ENCODE measurements at places on chromosomes 2 and 18.

- DNase-seq = no peak
Measured at GRCh38 chr2:238821391-238821790, 26.5 kb upstream of the TWIST2 start.

DNA sequence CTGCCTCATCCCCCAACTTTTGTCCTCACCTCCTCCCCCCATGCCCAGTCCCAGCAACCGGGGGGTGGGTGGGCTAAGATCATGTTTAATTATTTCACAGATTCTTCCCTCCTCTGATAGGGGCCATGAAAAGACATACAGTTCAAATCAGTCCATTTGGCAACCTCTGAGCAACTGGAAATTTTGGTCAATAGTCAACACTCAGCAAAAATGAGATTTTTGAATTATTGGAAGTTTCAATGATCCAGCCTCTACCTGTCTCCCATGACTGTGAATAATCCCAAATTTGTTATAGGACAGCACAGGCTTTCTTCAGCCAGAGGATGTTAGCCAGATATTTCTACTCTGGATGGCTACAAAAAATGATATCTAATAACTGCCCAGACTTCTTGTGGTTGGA is 549.9 kb downstream of the TNS1 start:
- no peak for DNase-seq

- DNase-seq = no peak
Measured at GRCh38 chr2:36615222-36615621, 17.3 kb upstream of the FEZ2 start.

- DNase-seq = no peak
Measured at GRCh38 chr2:205913668-205914067, 172.3 kb downstream of the INO80D start.

DNA sequence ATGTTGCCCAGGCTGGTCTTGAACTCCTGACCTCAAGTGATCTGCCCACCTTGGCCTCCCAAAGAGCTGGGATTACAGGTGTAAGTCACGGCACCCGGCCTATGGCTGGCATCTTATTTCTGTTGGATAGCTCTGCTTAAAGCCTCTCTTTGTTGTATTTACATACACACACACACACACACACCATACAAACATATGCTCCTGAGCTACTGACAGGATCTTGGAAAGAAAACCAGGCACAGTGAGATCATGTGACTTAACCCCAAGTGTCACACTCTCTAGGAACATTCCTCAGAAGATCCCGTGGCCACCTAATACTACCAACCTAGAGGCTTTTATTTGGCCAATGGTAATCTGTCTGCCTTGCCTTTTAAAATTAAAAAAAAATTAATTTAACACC is 85.1 kb upstream of the HAAO start:
- DNase-seq = no peak

GRCh38 chr18:52130624-52131301 is 209.2 kb upstream of the DCC start:
- no peak for DNase-seq

DNA sequence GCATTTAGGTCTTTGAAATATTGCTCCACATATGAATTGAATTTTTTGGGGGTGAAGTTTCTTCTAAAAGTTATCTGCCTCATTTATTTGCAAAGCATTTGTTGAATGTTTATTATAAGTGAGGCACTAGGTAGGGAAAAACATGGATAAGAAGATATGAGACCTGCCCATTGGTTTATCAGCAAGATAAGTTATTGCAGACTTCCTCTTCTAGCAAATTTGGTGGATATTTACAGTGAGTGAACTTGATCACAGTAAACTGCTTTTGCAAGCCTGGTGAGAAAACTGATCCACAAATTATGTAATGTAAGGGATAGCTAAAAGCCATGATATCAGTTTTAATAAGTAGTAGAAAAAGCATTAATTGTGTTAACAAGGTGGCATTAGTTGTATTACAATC is 364.8 kb downstream of the SOCS6 start:
- DNase-seq = no peak

DNA sequence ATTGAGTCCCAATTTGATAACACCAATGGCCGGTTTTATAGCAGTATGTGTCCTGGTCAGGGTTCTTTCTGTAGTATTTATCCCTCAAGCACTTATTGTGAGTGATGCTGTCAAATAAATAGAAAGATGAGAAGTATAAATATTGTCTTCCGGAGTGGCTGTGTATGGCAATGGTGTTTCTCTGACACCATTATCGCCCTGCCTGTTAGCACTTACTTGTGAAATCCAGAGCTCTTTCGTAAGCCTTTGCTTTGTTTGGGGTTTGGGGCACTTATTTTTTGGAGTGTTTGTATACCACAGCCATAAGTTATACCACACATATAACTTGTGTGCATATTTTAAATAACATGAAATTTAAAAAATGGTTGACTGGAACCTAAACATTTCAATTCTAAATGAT is 29.3 kb downstream of the CD8B2 start:
- no peak for DNase-seq

- DNase-seq = no peak
Measured at GRCh38 chr2:74025971-74026612, 41.4 kb downstream of the TET3 start.

GRCh38 chr2:40160751-40161218 is 291.1 kb downstream of the SLC8A1 start:
- no peak for DNase-seq

DNA sequence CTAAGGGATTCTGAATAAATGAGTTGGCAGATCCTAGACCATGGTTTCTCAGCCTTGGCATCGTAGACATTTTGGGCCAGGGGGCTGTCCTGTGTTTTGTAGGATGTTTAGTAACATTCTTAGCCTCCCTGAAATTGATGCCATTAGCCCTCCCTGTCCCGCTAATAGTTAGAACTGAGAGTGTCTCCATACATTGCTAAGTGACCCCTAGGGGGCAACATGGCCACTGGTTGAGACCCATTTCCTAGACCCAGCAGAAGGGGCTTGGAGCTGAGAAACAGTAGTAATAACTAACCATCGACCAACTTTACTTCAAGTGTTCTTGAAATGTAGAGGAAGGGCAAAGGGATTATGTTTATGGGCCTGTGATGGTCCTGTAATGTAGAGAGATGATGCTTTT is 40.8 kb downstream of the KCMF1 start:
- DNase-seq = no peak

DNA sequence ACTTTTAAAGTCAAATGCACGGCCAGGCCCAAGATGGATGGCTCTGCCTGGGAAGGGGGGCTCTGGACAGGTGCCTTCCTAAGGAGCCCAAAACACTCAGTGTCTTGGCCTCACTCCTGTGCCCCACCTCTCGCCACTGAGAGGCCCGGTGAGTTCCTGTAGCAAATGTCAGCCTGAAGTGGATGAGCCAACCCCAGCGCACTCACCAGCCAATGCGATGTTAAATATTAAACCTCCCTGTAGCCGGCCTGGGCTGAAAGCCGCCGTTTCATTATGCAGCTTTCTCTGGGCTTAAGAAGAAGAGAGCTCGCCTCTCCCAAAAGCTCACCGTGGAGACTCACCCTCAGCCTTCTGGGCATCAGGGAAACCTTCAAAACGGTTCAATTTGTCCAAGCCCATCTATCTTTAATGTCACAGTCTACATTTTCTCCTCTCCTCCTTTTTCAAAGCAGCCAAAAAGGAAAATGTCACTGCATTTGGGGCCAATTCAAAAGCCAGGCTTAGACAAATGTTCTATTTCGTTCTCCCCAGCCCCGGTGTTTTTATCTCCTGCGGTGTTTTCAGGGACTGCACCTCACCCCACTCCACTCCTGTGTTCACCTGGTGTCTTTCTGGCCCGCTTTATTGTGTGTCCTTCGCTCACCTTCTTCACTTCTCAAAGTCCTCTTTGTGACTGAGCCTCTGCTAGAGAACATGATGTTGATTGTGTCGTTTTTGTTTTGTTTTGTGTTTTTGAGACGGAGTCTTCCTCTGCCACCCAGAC is 124.0 kb downstream of the NRP2 start:
- DNase-seq = no peak

- peak; percentile 47 for DNase-seq
Measured at GRCh38 chr2:190344276-190344827, 963 bp downstream of the INPP1 start.

DNA sequence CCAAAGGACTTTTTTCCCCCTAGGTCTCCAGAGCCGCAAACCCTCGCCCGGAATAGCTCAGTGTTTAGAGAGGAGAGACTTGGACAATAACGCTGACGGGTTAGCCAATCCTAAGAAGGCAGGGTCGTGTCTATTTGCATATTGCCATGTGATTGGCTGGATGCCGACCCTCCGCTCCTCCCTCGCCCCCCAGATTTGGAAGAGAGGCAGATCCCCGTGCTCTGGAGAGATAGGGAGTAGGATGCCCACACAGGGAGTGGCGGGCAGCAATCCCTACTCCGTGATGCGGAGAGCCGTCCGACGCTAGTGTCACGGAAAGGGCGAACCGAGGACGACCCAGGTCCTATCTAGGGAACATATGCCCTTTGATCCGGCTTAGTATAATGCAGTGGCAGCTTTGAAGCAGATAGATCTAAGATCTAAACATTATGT is 1.4 kb downstream of the WNT6 start:
- peak; percentile 67 for DNase-seq

- DNase-seq = no peak
Measured at GRCh38 chr2:167484875-167485274, 596.6 kb downstream of the XIRP2 start.

- no peak for DNase-seq
Measured at GRCh38 chr2:232382331-232383225, 4.0 kb downstream of the ALPP start.

- DNase-seq = no peak
Measured at GRCh38 chr2:47687856-47688255, 95.1 kb upstream of the MSH6 start.

DNA sequence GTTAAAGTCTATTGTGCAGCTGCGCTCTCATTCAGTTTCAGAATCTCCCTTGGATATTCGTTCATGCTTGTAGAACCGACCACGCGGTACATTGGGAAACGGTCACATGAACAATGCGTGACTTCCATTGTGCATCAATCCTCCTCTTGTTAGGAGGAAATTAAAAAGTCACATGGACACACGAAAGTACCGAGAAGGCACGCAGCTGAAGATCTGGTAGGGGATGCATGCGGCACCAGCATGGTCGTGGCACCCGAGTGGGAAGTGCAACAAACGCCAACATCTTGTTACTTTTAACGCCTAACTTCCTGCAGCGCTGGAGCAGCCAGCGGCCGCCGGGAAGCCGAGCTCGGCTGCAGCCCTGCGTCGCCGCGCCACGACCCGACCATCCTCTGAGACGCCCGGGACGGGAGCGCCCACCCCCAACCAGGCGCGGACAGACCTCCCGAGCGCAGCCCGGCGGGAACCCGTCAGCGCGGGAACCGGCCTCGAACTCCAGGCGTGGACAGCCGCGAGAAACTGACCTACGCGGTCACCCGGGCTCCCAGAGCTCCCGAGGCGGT is 412 bp downstream of the OSBPL1A start:
- DNase-seq = no peak

GRCh38 chr2:128324897-128325410 is 6.3 kb upstream of the HS6ST1 start:
- DNase-seq = no peak

DNA sequence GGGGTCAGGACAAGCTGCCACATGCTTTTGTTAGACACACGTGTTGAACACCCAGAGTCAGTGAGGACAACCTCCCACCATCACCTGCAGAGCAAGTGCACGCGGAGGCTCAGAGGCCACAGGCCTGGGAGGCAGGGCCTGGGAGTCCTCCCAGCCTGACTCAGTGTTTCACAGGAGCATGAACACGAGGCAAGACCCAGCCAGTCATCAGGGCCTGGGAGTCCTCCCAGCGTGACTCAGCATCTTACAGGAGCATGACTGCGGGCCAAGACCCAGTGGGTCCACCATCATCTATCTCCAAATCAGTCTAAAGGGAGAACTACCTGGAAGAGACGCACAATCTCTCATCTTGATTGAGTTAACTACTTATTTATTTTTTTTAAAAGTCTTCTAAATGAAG is 112.6 kb upstream of the PXDN start:
- no peak for DNase-seq

GRCh38 chr2:20637147-20637546 is 13.8 kb downstream of the HS1BP3 start:
- DNase-seq = peak; percentile 50

DNA sequence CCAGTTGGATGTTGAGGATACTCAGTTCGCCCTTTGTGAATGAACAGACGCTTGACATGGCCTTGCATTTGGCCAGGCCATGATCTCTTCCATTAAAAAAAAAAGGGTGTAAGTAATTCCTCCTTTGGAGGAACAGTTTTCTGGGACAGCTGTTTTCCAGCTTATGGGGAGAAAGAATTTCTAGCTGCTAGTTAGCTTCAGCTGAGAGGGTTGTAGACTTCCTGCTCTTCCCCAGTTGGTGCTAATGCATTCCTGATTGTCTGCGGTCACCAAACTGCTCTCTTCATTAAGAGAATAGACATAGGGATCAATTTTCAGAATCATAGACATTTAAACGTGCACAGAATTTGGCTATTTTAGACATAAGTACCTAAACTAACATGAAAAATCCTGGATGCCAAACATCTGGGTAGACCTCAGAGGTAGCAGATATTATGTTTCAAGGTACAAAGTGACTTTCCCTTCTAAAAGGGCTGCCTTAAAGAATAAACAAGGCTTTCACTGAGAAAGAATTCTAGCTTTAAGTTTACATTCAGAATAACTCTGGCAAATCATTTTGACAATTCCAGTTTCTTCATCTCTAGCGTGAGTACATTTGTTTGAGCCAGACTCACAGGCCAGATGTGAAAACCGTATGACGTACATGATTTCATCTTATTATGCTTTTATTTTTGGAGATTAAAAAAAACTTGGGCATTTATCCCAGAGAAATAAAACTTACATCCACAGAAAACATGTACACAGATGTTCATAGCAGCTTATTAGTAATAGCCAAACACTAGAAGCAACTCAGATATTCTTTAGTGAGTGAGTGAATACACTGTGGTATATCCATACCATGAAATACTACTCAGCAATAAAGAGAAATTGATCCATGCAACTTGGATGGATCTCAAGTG is 71.2 kb downstream of the MAIP1 start:
- no peak for DNase-seq

- no peak for DNase-seq
Measured at GRCh38 chr2:150047620-150048222, 439.7 kb downstream of the RND3 start.

DNA sequence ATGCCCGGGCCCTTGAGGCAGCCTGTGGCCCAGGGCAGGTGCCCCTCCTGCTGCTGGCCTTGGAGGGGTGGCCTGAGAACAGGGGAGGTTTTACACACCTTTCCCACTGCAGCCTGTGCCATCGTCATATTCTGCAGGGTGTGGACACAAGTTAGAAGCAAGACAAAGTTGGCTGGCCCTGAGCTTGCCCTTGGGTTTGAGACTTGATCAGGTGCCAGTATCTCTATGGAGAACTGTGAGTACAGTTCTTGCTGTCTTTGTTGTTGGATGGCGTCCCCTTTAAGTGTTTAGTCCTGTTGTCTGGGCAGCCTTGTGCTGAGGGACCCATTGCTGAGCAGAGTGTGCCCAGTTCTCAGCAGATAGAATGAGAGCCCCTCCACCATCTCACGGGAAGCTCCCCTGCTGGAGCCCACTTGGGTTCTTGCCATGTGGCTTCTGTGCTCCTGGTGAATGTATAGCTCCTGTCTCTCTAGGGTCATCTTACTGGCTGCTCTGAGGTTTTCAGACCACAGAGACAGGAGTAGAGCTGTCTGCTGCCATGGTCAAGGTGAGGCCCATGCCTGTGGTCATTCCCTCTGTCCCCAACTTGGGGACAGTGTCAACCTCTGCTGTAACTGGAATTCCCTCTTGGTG is 115.9 kb downstream of the SH3RF3 start:
- no peak for DNase-seq

Measured in left ventricle myocardium inferior (tissue), 1 donor.